ENCODE measurements at places on chromosomes 2 and 18.

GRCh38 chr2:182941121-182941722, 74.8 kb upstream of the FRZB start:
- no peak for DNase-seq

DNA sequence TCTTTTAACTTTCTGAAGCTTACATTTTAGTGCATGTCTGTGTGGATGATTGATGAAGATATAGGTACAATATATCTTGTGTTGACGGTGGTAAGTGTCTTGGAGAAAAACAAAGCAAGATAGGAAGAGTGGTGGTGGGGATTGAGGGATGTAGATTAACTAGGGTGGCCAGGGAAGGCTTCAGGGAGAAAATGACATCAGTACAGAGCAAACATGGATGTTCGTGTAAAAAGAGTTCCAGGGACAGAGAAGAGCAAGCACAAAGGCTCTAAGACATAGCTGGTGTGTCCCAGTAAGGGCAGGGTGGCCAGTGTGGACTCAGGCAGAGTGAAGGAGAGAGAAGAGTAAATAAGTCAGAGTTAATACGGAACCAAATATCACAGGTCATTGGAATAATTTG, 2.7 kb upstream of the CERS6 start:
- DNase-seq, result no peak

- DNase-seq, result no peak
Measured at GRCh38 chr2:37377187-37377532, 32.7 kb downstream of the QPCT start.

- DNase-seq, result no peak
Measured at GRCh38 chr18:50706651-50707050, 113.2 kb downstream of the MRO start.

- no peak for DNase-seq
Measured at GRCh38 chr2:241540401-241540770, 18.2 kb upstream of the BOK start.

- DNase-seq, result no peak
Measured at GRCh38 chr18:21896732-21897336, 156.2 kb downstream of the MIB1 start.
